Thyroid gland (tissue), 4 donors: ENCODE measurements at places on chromosomes 16 and 17.

GRCh38 chr17:74339537-74340195 is 13.6 kb downstream of the KIF19 start:
- peak overlapping the region; percentile 3 for H3K27ac ChIP-seq
- no peaks in the 10 kb centered on the region for H3K36me3 ChIP-seq

DNA sequence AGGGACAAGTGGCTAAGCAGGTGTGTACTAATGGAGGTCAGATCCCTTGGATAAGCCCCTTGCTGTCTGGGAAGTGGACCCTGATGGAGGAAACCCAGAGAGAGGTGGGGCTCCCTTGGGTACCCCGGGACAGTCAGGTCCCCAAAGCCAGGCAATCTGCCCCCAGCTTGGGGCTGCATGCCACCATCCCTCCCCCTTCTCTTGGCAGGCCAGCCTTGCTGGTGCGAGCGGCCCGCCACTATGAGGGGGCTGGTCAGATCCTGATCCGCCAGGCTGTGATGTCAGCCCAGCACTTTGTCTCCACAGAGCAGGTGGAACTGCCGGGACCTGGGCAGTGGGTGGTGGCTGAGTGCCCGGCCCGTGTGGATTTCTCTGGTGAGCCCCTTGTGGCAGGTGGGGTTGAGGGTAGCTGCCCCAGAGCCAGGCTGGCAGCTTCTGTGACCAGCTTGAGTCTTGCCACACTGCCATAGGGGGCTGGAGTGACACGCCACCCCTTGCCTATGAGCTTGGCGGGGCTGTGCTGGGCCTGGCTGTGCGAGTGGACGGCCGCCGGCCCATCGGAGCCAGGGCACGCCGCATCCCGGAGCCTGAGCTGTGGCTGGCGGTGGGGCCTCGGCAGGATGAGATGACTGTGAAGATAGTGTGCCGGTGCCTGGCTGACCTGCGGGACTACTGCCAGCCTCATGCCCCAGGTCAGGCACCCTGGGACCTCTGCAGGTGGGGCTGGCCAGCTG is 20.1 kb downstream of the FCSK start:
- H3K4me1 ChIP-seq: no peaks in the 10 kb centered on the region
- no peak for DNase-seq
- H3K27ac ChIP-seq: no peak overlapping the region
- H3K36me3 ChIP-seq: peaks cover 9% of the 10 kb centered on the region

GRCh38 chr17:30716461-30717290 is 107.8 kb downstream of the CRLF3 start:
- H3K4me3 ChIP-seq: no peak overlapping the region
- no peaks in the 10 kb centered on the region for H3K4me1 ChIP-seq
- H3K27me3 ChIP-seq: no peaks in the 10 kb centered on the region
- no peak overlapping the region for H3K27ac ChIP-seq

DNA sequence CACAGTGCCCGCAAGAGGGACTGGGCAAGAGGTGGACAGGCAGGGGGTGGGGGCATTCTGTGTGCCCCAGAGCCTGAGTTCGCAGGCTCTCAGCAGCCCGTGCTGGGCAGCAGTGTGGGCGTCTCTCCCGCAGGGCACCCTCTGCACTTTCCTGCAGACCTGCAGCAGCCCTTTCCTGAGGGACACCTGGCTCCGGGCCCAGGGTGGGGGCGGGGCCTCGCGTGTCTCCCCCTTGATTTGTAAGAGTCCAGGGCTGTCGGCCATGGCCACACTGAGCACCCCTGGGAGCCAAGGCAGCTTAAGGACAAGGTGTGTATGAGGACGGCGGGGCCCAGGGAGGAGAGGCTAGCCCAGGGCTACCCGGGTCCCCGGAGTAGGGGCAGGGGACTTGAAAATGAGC is 33.4 kb upstream of the SLC38A10 start:
- no peaks in the 10 kb centered on the region for H3K36me3 ChIP-seq
- H3K4me3 ChIP-seq: no peak overlapping the region
- peak; percentile 78 for DNase-seq
- peaks cover 15% of the 10 kb centered on the region for H3K4me1 ChIP-seq
